Vagina (tissue), 2 donors: ENCODE measurements at places on chromosomes 1 and 21. TPM values are rescaled to one million over a fixed set of nuclear protein-coding genes. Genes with fewer than 3 reads are reported as not detected.

CBS gene
- total RNA-seq, result 4.2 TPM

SPATA21 gene
- total RNA-seq, result not detected

GBP7 gene
- not detected for total RNA-seq

A3GALT2 gene
- not detected for total RNA-seq

MSH4 gene
- 0.25 TPM for total RNA-seq

CLDN19 gene
- total RNA-seq, result not detected

HORMAD1 gene
- total RNA-seq, result 1.2 TPM

NBPF1 gene
- 45.9 TPM for total RNA-seq

BTBD19 gene
- 7.9 TPM for total RNA-seq

IFI16 gene
- 101 TPM for total RNA-seq

CSMD2 gene
- total RNA-seq, result 0.25 TPM

C1orf53 gene
- total RNA-seq, result 6.4 TPM

PAFAH2 gene
- total RNA-seq, result 7.1 TPM

SLC45A1 gene
- 13.8 TPM for total RNA-seq

FAM177B gene
- total RNA-seq, result not detected

ANKRD34A gene
- 1.7 TPM for total RNA-seq

HMGCS2 gene
- total RNA-seq, result 22.8 TPM

CD244 gene
- total RNA-seq, result 2.0 TPM

SLC25A34 gene
- 3.2 TPM for total RNA-seq

CYP2J2 gene
- 0.74 TPM for total RNA-seq

IRF6 gene
- 83.5 TPM for total RNA-seq

DNASE2B gene
- not detected for total RNA-seq

PM20D1 gene
- not detected for total RNA-seq

RAB42 gene
- 2.5 TPM for total RNA-seq

PTPN22 gene
- total RNA-seq, result 7.4 TPM
